ENCODE measurements at places on chromosomes 5 and 9.
A peak's percentile ranks its signal among the peaks of the same experiment; 100 is the strongest.

GRCh38 chr9:74960561-74960960, 7.8 kb upstream of the C9orf40 start:
- H3K36me3 ChIP-seq, result peaks cover 23% of the 10 kb centered on the region
- H3K27ac ChIP-seq, result no peak overlapping the region
- DNase-seq, result no peak

- H3K27ac ChIP-seq, result no peak overlapping the region
- H3K4me3 ChIP-seq, result no peak overlapping the region
- peaks cover 7% of the 10 kb centered on the region for H3K27me3 ChIP-seq
- peaks cover 8% of the 10 kb centered on the region for H3K4me1 ChIP-seq
These were observed 18.0 kb upstream of the GABBR2 start for GRCh38 chr9:98726735-98727134.

GRCh38 chr9:20838218-20838617, 154.2 kb downstream of the FOCAD start:
- H3K27ac ChIP-seq, result no peak overlapping the region
- H3K36me3 ChIP-seq, result no peaks in the 10 kb centered on the region
- no peak for DNase-seq
- peaks cover 12% of the 10 kb centered on the region for H3K4me1 ChIP-seq

- no peak overlapping the region for H3K27ac ChIP-seq
- peaks cover 25% of the 10 kb centered on the region for H3K4me1 ChIP-seq
- no peaks in the 10 kb centered on the region for H3K27me3 ChIP-seq
- H3K36me3 ChIP-seq, result no peaks in the 10 kb centered on the region
- no peak for DNase-seq
These were observed 36.8 kb upstream of the FAM240B start for GRCh38 chr9:38756702-38757101.

GRCh38 chr5:90434116-90434714, 24.7 kb upstream of the CETN3 start:
- H3K4me1 ChIP-seq, result no peaks in the 10 kb centered on the region
- peak; percentile 77 for DNase-seq
- no peak overlapping the region for H3K27ac ChIP-seq
- no peak overlapping the region for H3K4me3 ChIP-seq
